Cortex of kidney (tissue), 1 donor: ENCODE measurements at places on chromosomes 2 and 18.

DNA sequence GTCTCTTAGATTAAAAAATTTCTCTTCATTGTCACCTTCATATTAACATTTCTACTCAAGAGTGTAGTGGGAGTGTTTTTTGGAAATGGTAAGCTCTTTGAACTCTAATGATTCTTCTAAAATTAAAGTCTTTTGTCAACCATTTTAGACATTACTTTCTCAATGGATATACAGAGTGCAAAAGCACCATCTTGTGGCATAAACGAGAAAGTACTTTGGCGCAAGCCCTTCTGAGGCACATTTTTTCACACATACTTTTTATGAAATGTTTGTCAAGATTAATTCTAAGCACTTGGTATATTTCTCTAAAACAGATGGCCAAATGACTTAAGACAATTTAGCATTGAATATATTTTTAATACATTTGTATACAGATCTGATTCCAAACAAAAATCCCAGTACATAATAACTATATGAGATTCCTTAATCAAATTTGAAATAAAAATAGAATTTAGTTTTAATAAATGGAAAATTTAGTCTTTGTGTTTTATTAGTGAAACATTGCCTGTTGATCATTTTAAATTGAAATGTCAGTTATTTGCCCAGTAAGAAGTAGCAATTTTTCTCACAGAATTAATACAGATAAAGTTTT is 63.3 kb upstream of the GALNT5 start:
- DNase-seq, result no peak

- no peak for DNase-seq
Measured at GRCh38 chr2:176931588-176932563, 280.7 kb upstream of the HNRNPA3 start.

- no peak for DNase-seq
Measured at GRCh38 chr2:235811446-235812184, 317.8 kb downstream of the AGAP1 start.

DNA sequence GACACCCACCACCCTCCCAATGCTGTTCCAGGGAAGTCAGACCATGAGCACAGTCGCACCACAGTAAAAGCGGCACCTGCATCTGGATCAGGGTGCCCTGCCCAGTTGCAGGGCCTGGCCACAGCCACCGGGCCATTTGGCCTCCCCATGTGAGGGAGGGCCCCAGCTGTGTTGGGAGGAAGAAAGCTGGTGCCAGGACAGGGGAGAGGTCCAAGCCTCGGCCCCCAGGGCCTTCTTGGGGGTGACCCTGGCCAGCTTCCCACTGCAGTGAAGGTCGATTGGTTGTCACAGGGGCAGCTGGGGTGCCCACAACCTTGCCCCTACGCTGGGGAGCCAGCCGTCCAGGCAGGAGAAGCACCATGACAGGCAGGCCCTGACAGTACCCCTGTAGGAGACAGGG is 183.2 kb upstream of the RAB6C start:
- DNase-seq, result no peak

DNA sequence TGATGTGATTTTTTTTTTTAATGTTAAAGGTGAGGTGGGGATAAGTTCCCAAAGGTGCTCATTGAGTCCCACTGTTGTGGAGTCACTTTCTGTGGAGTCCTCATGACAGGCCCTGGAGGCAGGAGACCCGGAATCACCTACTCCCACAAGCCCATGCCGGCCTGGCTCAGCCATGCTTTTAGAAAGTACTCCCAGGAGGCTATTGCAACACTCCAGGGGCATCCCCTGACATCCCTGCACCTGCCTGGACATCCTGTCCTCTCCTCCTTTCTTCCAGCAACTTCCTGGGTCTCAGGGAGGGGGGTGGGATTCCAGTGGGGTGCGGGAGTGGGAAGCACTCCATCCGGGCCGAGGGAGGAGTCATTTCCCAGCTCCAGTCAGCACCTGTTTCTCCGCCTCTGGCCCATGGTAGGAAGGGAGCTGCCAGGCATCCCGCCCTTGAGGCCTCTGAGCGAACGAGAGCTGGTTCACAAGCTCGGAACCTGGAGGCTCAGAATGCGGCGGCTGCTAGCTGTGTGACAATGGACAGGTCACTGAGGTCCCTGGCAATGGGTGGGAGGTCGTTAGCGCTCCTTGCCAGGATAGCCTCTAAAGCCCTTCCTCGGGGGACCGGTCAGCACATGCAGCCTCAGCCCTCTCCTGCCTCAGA is 163.9 kb upstream of the ID2 start:
- no peak for DNase-seq

- DNase-seq, result no peak
Measured at GRCh38 chr2:46098621-46099062, 198.6 kb upstream of the EPAS1 start.

DNA sequence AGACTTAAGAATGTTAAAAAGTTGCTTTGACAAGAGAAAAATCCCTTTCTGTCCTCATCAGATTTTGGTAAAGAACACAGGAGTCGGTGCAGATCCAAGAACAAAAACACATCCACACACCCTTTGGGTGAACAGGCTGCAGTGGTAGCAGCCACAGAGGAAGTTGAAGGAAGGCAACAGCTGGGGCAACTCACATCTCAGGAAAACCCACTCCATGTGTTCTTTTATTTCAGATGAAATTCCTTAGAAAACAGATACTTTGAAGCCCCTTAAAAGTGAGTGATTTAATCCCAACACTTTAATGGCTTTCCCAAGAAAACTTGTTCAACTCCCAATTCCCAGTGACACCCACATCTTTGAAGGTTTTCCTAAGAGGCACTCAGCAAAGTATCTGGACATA is 271.3 kb downstream of the ICOS start:
- DNase-seq, result no peak

DNA sequence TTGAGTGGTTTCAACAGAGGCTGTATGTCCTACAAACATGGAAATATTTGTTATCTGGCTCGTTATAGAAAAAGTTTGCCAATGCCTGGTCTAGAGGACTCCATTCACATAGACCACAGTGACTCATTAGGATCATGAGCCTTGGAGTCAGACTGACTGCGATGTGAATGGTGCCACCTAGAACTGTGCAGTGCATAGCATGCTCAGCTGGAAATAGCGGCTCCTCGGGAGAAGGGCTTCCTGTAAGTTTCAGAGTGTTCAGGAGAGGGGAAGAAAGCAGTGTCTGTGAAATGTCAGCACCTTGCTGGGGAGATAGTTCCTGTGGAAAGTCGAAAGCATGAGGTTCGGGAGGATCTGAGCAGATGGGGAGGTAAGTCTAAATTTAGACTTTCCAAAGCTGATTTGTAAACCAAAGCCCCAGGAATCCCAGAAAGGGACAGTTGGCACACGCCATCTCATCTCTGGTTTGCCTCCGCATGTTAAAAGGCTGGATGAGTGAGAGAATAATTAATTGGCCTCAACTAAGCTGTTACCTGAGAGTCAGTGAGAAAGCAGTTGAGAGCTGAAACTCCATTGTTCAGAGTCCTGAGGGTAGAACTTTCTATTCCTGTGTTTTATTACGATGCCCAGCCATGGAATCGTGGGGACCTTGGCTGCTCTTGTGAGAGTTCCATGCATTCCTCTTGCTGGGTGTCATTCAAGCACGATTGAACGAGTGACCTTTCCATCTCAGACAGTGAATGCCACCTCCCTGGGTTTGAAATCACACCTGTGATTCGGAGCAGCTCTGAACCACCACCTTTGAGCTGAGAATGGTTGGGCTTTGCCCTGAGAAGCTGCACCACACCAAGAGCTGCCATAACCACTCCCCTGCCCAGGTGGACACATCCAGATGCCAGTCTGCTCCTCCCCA is 99.5 kb downstream of the MAPK4 start:
- no peak for DNase-seq
